ENCODE measurements at places on chromosomes 12 and 14.

DNA sequence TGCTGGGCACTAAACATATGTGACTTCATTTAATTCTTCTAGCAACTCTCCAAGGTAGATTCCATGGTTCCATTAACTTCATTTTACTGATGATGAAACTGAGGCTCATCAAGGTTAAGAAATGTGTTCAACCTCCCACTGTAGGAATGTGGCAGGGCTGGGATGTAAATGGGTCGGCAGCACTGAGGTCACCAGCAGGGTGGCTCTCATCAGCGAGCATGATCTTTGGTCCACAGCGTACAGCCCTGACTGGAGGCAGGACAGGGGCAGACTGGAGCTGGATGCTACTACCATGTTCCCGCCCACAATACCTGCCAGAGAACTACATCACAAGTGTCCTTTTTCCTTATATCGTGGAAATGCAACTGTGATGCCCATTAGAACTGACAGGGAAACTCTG, 4.6 kb downstream of the APPL2 start:
- no peak for DNase-seq

- peak; percentile 18 for DNase-seq
Measured at GRCh38 chr12:107759410-107759809, 1.5 kb downstream of the PRDM4 start.

DNA sequence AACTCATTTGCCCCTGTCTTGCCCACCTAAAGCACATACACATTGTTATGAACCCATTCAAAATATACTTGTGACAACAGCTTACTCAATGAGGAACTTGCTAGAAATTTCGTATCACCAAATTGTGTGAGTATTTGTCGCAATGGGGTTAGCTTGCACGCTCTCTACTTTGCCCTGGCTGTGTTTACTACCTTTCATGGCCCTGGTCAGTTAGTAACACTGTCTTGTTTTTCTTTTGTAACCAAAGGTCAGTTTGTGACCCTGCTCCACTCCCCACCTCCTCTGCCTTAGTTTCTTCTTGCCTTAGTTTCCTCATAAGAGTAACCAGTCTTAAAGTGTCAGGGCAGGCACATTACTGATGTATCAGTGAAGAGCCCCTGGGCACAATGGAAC, 205.8 kb upstream of the EEA1 start:
- no peak for DNase-seq

DNA sequence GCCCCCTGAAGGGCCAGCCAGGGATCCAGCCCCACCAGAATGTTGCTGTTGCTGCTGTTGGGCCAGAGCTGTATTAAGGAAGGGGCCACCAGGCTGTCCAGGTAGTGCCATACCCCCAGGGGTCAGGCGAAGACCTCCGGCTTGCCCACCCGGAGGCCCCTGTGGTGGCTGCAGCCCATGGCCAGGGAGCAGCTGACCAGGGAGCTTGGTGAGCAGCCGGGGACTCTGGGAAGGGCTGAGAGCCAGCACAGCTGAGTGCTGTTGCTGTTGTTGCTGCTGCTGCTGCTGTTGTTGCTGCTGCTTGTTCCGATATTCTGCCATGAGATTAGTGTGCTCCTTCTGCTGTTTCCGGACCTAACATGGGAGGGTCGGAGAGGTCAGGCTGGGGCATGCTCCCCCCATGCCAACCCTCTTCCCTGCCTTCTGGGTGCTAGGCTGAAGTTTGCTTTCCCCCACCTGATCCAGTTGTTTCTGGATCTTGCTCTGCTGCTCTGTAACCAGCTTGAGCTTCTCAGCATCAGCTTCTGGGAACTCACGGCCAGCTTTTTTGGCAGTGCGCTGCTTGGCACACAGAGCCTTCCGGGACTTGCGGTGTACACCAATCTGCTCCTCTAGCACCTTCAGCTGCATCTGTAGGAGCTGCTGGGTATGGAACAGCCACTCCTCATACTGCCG, 15.2 kb upstream of the PRKAG1 start:
- DNase-seq = no peak

DNA sequence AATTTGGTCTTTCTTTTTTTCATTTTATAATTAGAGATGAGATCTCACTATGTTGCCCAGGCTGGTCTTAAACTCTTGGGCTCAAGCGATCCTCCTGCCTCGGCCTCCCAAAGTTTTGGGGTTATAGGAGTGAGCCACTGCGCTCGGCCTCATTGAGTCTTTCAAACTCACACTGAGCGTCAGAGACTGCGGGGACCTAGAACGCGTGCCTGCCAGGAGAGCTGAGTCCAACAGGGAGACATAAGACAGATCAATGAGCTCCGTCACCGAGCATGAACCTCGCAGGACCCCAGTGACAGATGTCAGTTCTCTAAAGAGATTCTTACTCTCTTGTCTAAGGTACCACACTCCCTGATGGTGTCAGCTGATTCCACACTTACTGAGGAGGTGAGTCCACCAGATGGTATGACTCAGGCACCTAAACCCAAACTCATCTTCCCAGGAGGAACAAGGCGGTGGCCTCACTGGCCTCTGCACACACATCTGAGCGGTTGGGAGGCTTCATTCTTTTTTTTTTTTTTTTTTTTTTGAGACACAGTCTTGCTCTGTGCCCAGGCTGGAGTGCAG, 58.9 kb downstream of the CCDC88C start:
- no peak for DNase-seq

DNA sequence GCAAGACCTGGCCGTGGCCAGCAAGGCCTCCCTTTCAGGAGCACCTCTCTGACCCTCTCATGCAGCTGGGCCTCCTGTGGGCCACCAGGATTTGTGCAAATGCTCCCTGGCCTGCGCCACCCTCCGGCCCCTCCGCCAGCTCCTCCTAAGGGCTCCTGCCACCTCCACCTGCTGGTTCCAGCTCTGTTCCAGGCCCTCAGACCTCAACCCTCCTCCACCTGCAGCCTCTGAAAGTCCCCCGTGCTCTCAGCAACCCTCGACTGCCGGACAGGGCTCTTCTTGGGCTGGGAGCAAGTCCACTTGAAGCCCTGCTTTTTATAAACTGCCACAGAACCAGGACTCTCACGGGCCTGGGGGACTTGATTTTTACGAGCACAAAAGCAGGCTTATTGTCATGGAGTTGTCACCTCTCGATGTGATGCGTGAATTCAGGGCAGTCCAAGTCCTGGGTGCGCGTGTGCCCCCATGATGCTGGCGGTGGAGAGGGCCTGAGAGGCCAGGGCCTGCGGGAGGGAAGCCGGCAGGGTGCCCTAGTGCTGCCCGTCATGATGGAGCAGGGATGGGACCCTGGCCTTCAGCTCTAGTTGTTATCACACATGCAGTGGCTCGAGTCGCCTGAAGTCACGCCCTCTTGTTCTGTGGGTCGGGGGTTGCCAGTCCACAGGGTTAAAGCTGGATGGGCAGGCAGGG, 9.1 kb downstream of the TEDC1 start:
- DNase-seq = no peak

DNA sequence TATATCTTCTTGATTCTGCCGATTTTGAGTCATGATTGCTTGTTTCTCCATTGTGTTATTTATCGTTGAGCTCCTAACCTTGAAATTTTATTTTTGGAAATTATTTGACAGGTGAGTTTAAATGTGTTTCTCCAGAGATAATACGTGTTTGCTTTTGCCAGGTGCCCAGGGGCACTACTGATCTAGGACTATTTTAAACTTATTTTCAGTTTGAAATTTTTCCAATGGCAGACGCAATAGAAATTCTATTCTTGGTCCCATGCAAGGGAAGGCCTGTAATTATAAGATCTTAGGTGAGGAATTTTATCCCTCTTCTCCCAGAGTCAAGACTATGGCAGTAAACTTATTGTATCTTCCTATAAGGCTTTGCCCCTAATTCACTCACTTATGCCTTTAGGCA, 252.8 kb downstream of the AEBP2 start:
- no peak for DNase-seq

- no peak for DNase-seq
Measured at GRCh38 chr12:11576104-11576503, 73.4 kb upstream of the ETV6 start.

- no peak for DNase-seq
Measured at GRCh38 chr12:95460896-95461295, 13.1 kb upstream of the METAP2 start.

DNA sequence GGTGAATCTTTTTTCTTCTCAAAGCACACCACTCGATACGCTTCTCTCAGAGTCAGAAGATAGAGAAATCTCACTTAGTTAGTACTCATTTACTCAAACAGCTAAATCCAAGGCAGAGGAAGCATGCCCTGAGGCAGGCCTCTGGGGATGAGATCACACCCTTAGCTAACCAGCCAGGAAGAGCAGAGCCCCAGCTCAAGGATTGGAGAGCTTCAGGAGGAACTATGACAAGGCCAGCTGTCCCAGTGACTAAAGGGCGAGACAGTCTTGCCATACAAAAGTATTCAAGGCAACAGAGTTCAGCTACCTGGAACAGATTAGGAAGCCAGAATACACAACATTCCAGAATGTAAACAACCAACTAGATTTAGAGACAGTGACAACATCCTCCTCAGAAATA, 197.7 kb upstream of the CCDC196 start:
- no peak for DNase-seq

- no peak for DNase-seq
Measured at GRCh38 chr14:52015411-52016030, 26.2 kb downstream of the RTRAF start.

GRCh38 chr12:1916371-1917171, 1.9 kb downstream of the CACNA2D4 start:
- no peak for DNase-seq

- no peak for DNase-seq
Measured at GRCh38 chr14:64541972-64542835, 1.7 kb downstream of the HSPA2 start.

GRCh38 chr12:80690090-80690489, 17.3 kb upstream of the MYF6 start:
- DNase-seq = no peak

DNA sequence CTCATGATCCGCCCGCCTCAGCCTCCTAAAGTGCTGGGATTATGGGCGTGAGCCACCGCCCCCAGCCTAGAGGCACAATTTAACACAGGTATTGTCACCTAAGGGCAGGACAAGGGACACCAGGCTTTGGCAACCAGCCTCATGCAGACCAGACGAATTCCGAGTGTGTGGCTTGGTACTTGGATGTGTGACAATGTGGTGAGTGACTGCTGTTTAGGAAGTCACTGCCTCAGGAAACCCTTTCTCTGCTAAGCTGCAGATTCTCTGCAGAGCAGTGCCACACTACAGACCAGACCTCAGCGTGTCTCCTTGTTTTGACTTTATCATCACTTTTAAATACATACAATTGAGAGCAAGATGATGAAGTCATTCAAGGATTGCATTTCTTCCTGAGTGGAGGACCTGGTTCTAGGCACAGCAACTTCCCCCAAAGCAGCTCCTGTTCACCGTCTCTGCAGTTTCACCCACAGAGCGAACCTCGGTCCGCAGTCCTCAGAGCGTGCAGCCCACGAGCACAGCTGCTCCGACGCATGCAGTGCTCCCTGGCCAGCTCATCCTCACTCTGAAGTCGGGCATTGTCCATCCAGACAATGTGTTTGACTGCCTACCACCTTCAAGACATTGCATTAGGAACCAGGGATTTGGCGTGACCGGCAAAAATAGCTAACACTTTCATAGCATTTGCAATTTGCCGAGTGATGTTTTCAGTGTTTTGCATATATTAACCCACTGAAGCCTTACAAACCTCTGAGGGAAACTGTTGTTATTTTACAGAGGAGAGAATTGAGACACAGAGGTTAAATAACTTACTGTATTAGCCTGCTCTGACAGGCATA, 235.2 kb downstream of the CHST11 start:
- DNase-seq = no peak

DNA sequence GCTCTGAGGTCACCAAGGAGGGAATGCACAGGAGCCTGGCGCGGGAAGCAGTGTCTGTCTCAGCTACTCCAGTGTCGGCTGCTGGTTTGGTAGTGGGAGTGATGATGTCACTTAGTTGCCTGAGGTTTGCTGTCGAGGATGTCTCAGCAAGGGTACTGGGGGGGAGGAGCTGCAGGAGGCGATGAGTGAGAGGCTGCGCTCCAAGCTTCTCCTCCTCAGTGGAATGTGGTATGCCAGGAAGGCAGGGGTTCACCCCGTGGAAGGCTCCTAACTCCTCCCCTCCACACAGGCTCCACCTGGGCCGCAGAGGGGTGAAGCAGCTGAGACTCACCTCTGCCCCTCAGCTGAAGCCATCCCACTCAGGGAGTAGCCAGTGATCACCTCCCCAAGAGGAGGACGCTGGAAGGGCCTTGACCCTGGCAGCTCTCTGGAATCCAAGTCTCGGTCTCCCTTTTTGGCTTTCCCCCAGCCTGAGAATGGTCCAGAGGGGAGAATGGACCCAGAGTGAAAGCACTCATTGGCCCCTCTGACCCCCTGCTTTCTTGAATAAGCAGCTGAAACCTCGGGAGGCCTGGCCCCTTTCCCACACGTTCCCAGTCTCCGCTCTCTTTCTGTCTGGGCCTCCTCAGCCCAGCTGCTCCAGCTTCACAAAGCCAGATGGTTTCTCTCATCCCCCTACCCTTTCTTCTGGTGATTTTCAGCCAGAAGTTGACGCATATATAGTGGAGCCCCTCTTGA, 178.9 kb upstream of the FKBP4 start:
- DNase-seq = no peak

GRCh38 chr14:81062816-81063215, 107.4 kb downstream of the TSHR start:
- DNase-seq = no peak

DNA sequence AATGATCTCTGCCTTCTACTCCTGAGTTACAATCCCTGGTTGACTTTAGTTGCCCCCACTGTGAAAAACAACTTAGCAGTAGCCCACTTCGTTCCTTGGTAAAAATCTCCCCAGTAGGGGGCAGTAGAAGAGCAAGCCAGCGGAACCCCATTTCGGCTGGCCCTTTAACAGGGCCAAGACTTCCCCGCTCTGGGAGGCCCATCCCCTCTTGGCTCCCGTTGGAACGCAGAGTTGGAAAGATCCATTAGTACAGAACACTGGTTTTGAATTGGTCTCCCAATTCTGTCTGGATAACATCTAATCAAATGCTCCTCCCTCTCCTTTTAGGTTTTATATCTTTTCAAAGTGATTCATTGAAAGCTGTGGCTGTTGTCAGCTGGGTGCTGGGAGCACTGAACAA, 1133.3 kb downstream of the BCL11B start:
- peak; percentile 67 for DNase-seq
